ENCODE measurements at places on chromosomes 4 and X.

DNA sequence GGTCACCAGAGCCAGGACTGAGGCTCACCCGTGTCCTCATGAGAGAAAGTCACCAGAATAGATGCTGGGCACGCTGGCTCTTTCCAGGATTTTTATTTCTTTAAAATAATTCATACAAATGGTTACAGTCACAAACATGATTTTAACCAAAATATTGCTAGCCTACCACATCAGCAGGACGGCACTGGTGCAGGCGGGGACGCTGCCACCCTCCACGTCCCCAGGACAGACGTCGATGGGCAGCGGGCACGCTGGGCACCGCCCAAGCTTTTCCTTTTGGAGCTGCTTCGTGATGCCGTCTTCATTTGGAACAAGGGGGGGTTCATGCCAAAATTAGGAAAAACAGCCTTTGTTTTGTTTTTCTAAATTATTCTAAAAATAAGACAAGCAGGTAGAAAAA lies 37.6 kb downstream of the CTBP1 start:
- no peak for DNase-seq

DNA sequence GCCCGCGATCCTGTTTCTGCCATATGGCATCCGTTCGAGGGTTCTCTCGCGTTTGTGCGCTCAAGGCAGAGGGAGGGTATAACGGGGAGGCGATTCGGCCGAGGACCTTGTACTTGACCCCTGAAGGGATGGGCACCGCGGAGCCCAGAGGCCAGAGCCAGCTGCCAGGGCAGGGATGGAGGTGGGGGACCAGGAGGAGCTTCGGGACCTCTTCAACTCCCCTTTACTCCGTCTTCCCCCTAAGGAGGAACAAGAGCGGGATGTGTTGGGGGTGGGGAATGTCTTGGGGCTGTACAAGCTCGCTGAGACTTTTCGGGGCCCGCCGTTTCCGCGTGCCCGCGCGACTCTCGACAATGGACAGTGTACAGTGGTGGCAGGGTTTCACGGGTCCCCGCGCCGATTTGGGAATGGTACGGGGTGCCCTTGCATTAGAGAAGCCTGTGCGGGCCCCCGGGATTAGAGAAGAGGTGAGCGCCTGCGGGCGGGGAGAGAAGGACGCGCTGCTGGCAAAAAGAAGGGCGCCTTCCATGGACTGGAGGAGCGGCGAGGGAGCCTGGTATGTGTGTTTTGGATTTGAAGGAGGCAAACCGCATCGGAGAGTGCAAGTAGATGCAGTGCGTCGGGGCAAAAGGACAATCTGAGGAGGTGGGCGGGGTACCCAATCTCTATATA lies 760 bp downstream of the UGT8 start:
- DNase-seq = no peak

GRCh38 chrX:45889471-45889870 lies 655.8 kb downstream of the ZNF674 start:
- no peak for DNase-seq

GRCh38 chrX:131279197-131279596 lies 9.9 kb downstream of the IGSF1 start:
- DNase-seq = no peak

DNA sequence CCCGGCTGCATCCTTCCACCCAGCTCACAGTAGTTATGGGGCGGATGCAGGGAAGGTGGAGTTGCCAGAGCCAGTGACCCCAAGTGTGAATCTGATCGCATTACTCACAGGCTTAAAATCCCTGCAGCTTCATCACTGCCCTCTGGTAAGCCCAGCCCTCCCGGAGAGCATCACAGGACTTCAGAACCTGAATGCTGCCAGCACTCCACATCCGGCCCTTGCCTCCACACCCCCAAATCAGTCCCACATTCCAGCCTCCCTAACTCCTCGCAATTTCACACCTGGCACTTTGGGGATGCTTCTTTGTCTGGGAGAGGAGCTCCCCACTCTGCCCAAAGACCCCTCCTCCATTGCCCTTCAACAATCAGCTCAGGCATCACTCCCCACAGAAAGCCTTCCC lies 15.6 kb downstream of the RASL11B start:
- no peak for DNase-seq

GRCh38 chr4:180150818-180151217 lies 2092.4 kb upstream of the TENM3 start:
- DNase-seq = no peak

DNA sequence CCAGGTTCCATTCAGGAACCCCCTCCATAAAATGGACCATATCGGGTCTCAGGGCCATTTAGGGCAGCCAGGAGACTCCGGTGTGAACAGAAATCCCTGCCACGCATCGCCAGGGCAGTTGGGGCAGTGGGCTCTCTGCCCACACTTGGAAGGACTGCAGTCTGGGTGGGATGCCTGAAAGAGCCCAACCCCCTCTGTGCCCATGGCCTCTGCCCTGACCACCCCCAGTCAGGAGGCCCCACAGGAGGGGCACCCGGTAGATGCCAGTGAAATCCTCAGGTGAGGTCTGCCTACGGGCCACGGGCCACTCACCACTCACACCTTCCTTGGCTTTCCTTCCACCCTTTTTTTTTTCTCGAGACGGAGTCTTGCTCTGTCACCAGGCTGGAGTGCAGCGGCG lies 4.8 kb downstream of the PRAF2 start:
- no peak for DNase-seq

GRCh38 chr4:6273661-6273990 lies 4.0 kb downstream of the WFS1 start:
- DNase-seq = no peak

DNA sequence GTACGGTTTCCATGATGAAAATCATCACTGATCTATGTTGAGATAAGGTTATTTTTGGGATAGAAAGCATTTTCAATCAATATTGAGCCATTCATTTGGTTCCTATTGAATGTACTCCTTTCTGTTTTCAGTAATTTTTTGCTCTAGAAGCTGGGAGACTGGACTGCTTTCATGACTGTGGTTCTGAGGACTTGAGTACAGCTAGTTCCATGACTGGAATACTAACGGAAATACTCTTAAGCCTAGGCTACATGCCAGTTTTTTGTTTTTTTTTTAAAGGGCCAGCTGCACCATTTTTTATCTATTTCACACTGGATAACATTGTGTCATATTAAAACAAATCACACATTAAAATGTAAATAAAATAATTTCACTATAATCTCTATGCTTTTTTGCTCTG lies 16.7 kb downstream of the PRR32 start:
- no peak for DNase-seq

DNA sequence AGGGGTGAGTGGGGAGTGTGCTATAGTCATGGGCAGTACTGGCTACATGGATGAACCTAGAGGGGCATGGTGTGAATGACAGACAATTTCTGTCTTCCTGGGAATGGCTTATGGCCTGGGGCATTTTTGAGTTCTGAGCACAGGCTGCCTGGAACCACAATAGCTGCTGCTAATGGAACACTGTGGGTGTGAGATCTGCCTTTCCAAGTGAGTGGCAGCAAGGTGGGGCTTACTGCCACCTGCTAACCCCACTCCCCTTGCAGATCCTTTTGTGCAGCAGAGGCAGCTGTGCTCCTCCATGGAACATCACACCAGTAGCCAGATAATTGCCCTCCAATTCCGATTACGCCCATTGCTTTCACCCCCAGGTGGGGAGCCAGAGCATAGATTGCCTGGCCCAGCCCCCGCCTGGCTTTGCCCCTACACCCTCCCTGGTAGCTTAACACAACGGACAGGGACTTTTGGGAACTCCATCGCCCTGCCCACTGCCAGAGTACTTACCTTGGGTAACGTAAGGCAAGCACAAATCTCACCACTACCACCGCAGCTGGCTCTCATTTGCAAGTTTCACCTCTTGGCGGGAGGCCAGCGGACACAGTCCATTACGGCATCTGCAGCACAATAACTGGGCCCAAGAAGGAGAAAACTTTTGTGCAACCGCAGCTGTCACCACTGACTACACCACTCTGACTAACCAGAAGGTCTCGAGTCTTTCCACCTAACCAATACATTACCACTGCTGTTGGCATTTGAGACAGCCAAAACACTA lies 421.2 kb upstream of the NWD2 start:
- no peak for DNase-seq

- DNase-seq = no peak
These were observed 93.3 kb downstream of the HMX1 start for GRCh38 chr4:8778291-8778690.

- no peak for DNase-seq
These were observed 28.0 kb downstream of the FAM53A start for GRCh38 chr4:1656132-1656531.

DNA sequence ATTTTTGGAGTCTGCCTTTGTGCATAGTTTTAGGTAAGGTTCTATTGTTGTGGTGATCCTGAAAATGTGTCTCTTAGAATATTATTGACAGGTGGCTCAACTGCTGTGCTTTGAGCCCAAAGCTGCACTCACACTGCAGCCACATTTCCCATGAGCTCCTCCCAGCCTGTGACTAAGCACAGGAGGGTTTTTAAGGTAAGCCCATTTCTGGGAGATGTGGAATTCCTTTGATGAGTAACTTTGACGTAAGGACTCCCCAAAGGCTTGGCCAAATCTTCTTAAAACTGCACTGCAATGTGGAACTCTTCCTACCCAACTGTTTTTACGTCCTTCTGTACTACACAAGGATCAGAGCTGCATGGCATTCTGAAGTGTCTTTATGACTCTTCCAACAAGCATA lies 20.0 kb upstream of the TMPRSS11A start:
- no peak for DNase-seq

DNA sequence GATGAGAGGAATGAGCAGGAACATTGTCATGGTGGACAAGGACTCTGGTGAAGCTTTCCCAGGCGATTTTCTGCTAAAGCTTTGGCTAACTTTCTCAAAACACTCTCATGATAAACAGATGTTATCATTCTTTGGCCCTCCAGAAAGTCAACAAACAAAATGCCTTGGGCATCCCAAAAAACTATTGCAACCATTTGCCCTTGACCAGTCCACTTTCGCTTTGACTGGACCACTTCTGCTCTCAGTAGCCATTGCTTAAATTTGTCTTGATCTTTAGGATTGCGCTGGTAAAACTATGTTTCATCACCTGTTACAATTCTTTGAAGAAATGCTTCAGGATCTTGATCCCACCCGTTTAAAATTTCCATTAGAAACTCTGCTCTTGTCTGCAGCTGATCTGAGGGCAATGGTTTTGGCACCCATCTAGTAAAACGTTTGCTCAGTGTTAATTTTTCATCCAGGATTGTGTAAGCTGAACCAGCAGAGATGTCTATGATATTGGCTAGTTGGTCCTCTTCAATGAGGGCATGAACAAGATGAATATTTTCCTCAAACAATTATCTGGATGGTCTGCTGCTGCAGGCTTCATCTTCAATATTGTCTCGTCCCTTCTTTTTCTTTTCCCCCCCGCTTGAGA lies 14.8 kb downstream of the TBC1D1 start:
- no peak for DNase-seq

DNA sequence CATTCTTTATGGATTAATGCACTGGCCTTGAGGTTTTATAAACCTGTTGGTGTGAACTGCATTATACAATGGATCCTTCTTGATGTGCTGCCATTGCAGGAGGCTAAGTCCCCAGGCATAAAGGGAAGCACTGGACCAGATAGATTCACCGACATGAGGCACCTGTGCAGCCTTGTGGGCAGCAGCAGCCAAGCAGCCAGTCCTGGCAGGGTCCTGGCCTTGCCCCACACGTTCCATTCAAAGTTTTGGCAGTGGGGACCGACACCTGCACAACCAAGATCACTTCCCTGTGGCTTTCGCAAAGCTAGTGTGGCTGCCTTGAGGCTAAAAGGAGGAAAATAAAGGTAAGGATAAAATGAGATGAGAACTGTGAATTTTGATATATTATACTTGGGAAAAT lies 53.1 kb downstream of the TMEM156 start:
- DNase-seq = no peak

- no peak for DNase-seq
These were observed 749.5 kb upstream of the PCDH7 start for GRCh38 chr4:29970626-29971025.

DNA sequence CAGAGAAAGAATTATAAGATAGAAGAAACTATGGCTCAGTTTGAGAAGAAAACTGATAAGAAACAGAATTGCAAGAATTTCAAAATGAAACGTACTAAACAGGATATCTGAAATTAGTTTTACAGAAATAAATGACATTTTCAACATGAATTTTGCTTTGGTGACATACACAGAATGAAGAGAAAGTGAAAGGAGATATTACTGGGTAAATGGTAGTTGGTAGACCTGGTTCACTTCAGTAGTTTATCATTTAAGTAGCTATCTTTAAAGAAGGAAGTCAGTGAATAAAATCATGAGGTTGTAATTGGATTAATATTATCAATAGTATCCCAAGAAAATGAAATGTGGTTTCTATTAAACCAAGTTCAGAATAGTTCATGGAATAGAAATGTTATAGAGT lies 395.5 kb upstream of the SMIM31 start:
- DNase-seq = no peak

GRCh38 chrX:70664726-70665125 lies 220.1 kb downstream of the DLG3 start:
- no peak for DNase-seq

- no peak for DNase-seq
These were observed 52.9 kb downstream of the TMEM150C start for GRCh38 chr4:82508806-82509428.

DNA sequence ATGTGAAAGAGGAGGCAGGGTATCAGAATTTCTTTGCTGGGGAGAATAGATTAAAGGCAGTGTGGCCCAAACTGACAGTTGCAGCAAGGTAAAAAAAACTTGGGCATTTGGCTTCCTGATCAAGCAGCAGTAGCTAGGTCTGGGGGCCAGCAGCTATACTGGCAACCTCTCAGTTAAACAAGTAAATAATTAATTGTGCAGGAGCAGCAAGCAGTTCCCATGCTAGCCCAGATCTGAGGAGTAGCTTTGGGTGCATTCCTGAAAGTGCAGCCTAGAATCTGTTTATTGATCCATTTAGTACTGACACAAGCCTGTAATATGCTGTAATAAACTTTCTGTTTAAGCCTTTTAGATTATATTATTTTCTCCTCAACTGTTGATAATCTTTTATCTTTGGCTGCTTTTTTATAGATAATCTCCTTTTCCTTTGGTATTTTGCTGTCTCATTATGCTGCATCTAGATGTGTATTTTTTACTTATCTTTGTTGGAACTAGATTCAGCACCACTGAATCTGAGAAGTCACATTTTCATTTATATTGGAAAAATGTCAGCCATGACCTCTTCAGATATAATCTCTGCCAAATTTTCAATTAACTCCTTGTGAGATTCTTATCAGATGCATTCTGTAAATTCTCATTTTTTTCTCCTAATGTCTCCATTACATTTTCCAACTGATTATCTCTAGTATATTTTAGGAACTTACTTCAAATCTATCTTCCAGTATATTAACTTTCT lies 276.3 kb downstream of the STPG2 start:
- DNase-seq = no peak

- no peak for DNase-seq
These were observed 227.3 kb downstream of the QDPR start for GRCh38 chr4:17284323-17285175.

- no peak for DNase-seq
These were observed 180.5 kb upstream of the RBPJ start for GRCh38 chr4:26140150-26140898.

GRCh38 chrX:68686097-68686977 lies 38.9 kb downstream of the STARD8 start:
- peak; percentile 32 for DNase-seq

Data from stimulated activated naive CD8-positive, alpha-beta T cell treated with anti-CD3 and anti-CD28 coated beads, Interleukin-15, Interleukin-2, amounts not matched to agents 100 U/mL and 50 U/mL, for 24 hours (primary cell).